Lower lobe of right lung (tissue), 2 donors: ENCODE measurements at places on chromosomes 3 and 15. TPM values are rescaled to one million over a fixed set of nuclear protein-coding genes. Genes with fewer than 3 reads are reported as not detected.
A peak's percentile ranks its signal among the peaks of the same experiment; 100 is the strongest.

Gene ATP8B4
- 9.0 TPM for total RNA-seq

GRCh38 chr3:189238071-189238470 lies 66.3 kb downstream of the TPRG1 start:
- no peak for DNase-seq
- H3K27me3 ChIP-seq: no peaks in the 10 kb centered on the region
- no peak overlapping the region for H3K27ac ChIP-seq
- no peaks in the 10 kb centered on the region for H3K4me1 ChIP-seq

DNA sequence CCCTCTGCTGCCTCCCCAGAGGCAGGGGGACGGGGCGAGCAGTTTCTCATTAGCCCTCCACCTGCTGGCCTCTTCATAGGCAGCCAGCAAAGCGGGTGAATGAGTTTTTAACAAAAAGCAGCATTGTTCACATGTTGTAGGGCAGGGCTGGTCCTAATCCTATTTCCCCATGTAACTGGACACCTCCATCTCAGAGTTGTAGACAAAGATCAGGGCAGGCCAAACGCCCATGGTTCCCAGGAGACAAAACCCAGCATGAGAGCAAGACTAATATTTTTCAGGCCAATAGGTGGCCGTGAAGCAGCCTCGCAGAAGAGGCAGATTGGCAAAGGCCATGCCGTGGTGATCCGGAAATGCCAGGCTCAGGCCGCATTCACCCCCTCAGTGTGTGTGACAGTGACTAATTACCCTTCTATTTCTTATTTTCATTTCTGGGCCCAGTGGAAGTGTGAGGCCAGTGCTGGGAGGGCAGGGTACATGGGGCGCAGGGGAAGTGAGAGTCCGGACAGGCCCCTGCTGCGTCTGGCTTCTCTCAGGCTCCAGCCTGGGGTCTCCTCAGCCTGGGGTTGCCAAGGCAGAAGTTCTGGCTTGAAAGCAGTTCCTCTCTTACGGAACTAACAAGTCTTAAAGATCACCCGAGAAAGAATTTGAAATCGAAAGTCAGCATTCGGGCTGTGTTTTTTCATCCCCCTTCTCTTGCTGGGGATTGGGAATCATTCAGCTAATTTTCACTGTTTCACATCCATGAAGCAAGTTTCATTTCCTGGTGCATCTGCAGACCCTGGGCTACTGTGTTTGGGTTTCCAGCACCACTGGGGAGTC lies 64.8 kb downstream of the BOC start:
- DNase-seq: no peak
- no peaks in the 10 kb centered on the region for H3K27me3 ChIP-seq
- peak overlapping the region; percentile 18 for H3K4me3 ChIP-seq
- peaks cover 3% of the 10 kb centered on the region for H3K36me3 ChIP-seq

- DNase-seq: no peak
- no peaks in the 10 kb centered on the region for H3K27me3 ChIP-seq
- no peak overlapping the region for H3K4me3 ChIP-seq
- no peaks in the 10 kb centered on the region for H3K4me1 ChIP-seq
Measured at GRCh38 chr15:92062505-92062904, 209.0 kb downstream of the SLCO3A1 start.

- H3K27ac ChIP-seq: no peak overlapping the region
- peaks cover 25% of the 10 kb centered on the region for H3K4me1 ChIP-seq
- no peak for DNase-seq
- H3K4me3 ChIP-seq: no peak overlapping the region
- no peaks in the 10 kb centered on the region for H3K27me3 ChIP-seq
- H3K36me3 ChIP-seq: no peaks in the 10 kb centered on the region
Measured at GRCh38 chr15:100692671-100693070, 90.3 kb downstream of the ASB7 start.

Gene GPR171
- total RNA-seq: 1.3 TPM

DNA sequence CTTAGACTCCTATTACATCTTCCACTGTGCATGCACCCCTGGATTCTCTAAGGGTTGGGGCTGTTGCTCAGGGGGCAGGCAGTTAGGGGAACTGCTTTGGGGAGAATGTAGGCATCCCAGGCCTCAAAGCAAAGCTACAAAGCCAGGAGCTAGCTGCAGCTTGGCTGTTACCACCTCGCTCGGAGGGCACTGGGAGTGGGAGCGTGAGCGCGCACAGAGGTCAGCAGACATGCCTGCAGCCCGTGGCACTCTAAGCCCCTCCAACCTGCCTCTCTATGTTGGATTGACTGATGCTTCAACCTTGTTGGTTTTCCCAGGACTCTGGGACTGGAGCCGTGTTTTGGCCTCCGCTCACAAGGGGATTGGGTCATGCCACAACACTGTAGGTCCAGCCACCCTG lies 69.8 kb downstream of the CPN2 start:
- no peak overlapping the region for H3K4me3 ChIP-seq
- peak; percentile 26 for DNase-seq
- no peaks in the 10 kb centered on the region for H3K36me3 ChIP-seq

GRCh38 chr15:68930268-68931022 lies at the start of gene SPESP1:
SPESP1 (plus strand) TSS chr15:68930525; CDS start chr15:68930654, 129 bp downstream.
- H3K4me3 ChIP-seq: peak within 1 kb of the TSS; percentile 51
- H3K27ac ChIP-seq: no peak within 1 kb of the TSS
- H3K4me1 ChIP-seq: no peaks in the 10 kb centered on the region
- peak; percentile 60 for DNase-seq
- no peaks in the 10 kb centered on the region for H3K36me3 ChIP-seq
- H3K27me3 ChIP-seq: peaks cover 8% of the 10 kb centered on the region

- H3K27ac ChIP-seq: no peak overlapping the region
- H3K4me1 ChIP-seq: no peaks in the 10 kb centered on the region
- H3K36me3 ChIP-seq: no peaks in the 10 kb centered on the region
- no peak for DNase-seq
- H3K4me3 ChIP-seq: no peak overlapping the region
Measured at GRCh38 chr3:41018855-41019254, 180.4 kb upstream of the CTNNB1 start.

- H3K27me3 ChIP-seq: no peaks in the 10 kb centered on the region
- DNase-seq: no peak
- no peaks in the 10 kb centered on the region for H3K36me3 ChIP-seq
Measured at GRCh38 chr3:61736506-61736905, 175.1 kb downstream of the PTPRG start.

DNA sequence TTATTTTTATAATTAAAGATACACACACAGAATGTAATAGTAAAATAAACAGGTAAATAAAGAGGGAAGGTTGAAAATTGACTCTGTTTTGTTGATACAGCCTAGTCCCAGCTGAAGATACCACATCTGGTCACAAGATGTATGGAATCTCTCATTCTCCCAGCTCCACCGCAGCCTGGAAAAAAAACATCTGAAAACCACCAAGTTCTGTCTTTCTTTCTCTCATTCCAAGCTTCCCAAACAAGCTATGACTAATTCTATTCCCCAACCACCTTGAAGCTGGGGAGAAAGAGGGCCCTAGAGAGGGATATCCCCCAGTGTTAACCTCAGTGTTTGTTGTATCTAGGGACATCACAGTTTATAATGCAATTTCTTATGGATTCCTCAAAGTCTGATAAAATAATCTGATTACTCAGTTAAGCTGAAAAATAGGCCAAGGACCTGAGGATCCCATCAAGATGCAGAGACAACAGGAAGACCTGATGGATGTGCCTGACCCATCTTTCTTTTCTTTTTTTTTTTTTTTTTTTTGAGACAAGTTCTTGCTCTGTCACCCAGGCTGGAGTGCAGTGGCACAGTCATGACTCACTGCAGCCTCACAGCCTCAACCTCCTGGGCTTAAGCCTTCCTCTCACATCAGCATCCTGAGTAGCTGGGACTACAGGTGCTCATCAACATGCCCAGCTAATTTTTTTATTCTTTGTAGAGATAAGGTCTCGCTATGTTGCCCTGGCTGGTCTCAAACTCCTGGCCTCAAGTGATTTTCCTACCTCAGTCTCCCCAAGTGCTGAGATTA lies 38.1 kb downstream of the SRGAP3 start:
- no peaks in the 10 kb centered on the region for H3K36me3 ChIP-seq
- no peaks in the 10 kb centered on the region for H3K4me1 ChIP-seq
- DNase-seq: no peak
- H3K27ac ChIP-seq: no peak overlapping the region
- H3K4me3 ChIP-seq: no peak overlapping the region

DNA sequence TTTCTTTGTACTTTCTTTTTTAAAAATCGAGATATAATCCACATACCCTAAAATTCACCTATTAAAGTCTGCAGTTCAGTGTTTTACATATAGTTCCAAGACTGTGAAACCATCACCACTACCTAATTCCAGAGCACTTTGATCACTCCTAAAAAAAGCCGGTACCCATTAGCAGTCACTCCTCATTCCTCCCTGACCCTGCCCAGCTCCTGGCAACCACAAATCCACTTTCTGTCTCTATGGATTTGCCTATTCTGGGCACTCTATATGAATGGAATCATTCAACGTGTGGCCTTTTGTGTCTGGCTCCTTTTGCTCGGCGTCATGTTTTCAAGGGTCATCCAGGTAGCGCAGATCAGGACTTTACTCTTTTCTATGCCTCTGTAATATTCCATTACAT lies 17.3 kb downstream of the TRPM1 start:
- H3K27ac ChIP-seq: no peak overlapping the region
- peaks cover 22% of the 10 kb centered on the region for H3K4me1 ChIP-seq
- no peak overlapping the region for H3K4me3 ChIP-seq
- H3K27me3 ChIP-seq: no peaks in the 10 kb centered on the region
- DNase-seq: no peak
- H3K36me3 ChIP-seq: no peaks in the 10 kb centered on the region

- H3K4me3 ChIP-seq: no peak overlapping the region
- H3K4me1 ChIP-seq: no peaks in the 10 kb centered on the region
- no peaks in the 10 kb centered on the region for H3K27me3 ChIP-seq
- H3K36me3 ChIP-seq: no peaks in the 10 kb centered on the region
Measured at GRCh38 chr3:107910713-107911259, 180.0 kb downstream of the CD47 start.

DNA sequence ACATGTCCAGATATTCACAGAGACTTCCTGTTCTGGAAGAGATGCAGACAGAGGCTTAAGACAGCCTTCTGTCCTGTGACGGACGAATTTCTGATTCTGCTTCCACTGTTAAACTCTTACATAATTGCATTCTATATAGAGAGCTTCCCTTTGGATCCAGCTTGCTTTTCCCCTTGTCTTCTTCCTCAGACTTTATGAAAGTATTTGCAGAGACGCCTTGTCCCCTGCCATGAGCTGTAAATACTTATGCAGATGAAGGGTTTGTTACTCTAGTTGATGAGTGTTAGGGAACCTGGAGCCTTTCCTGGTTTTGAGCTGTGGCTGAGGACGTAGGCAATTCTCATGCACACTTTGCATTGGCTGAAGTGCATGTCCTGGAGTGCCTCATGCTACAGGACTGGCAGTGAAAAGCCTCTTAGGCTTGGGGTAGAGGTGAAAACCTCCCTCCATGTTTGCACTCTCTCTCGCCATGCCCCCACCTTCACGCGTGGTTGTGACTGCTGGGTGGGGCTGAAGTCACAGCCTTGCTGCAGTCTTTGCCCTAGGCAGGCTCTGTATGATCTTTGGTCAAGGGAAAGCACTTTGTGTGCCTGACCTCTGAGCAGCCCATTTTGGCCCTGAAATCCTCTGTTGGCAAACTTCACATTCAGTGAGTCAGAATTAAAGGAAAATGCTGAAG lies 286.6 kb downstream of the PTPRG start:
- H3K36me3 ChIP-seq: no peaks in the 10 kb centered on the region
- H3K27ac ChIP-seq: peak overlapping the region; percentile 76

Gene GPR160
- total RNA-seq: 24.4 TPM

Gene MAGEF1
- 23.5 TPM for total RNA-seq

DNA sequence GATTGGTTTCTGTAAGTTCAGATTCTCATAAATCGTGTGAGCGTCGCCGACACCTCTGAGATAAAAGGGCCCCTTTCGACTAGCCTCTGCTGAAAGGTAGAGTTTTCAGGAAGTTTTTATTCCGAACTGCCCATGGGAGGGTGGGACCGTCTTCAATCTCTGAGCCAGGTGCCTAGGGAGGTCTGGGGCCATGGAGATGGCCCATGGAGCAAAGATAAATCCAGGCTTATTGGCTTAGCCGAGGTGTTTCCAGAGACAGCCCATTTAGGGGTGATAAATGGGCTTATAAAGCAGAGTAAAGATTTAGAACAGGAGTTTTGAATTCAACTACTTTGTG lies 442 bp downstream of the QTRT2 start:
- H3K4me1 ChIP-seq: peaks cover 22% of the 10 kb centered on the region
- H3K36me3 ChIP-seq: peaks cover 8% of the 10 kb centered on the region
- H3K27me3 ChIP-seq: no peaks in the 10 kb centered on the region
- peak overlapping the region; percentile 87 for H3K4me3 ChIP-seq

Gene TGFBR2
- 289 TPM for total RNA-seq

Gene ERICH6
- not detected for total RNA-seq

GRCh38 chr3:108145578-108145977 lies 54.7 kb upstream of the CD47 start:
- no peaks in the 10 kb centered on the region for H3K4me1 ChIP-seq
- H3K36me3 ChIP-seq: no peaks in the 10 kb centered on the region
- H3K27ac ChIP-seq: no peak overlapping the region
- DNase-seq: no peak

- no peaks in the 10 kb centered on the region for H3K27me3 ChIP-seq
- H3K4me1 ChIP-seq: peaks cover 5% of the 10 kb centered on the region
- no peaks in the 10 kb centered on the region for H3K36me3 ChIP-seq
- no peak overlapping the region for H3K4me3 ChIP-seq
- DNase-seq: no peak
Measured at GRCh38 chr15:95252404-95252803, 1021.0 kb downstream of the MCTP2 start.

GRCh38 chr3:69241769-69242168 lies 119.4 kb upstream of the LMOD3 start:
- peak overlapping the region; percentile 18 for H3K27ac ChIP-seq
- H3K27me3 ChIP-seq: no peaks in the 10 kb centered on the region
- peaks cover 4% of the 10 kb centered on the region for H3K36me3 ChIP-seq
- H3K4me3 ChIP-seq: no peak overlapping the region
- no peak for DNase-seq
- peaks cover 12% of the 10 kb centered on the region for H3K4me1 ChIP-seq

Gene SLC7A14
- 0.06 TPM for total RNA-seq

- no peaks in the 10 kb centered on the region for H3K4me1 ChIP-seq
- H3K36me3 ChIP-seq: no peaks in the 10 kb centered on the region
- no peaks in the 10 kb centered on the region for H3K27me3 ChIP-seq
- no peak overlapping the region for H3K4me3 ChIP-seq
- no peak overlapping the region for H3K27ac ChIP-seq
- peak; percentile 54 for DNase-seq
Measured at GRCh38 chr15:40428185-40428584, 12.6 kb upstream of the BAHD1 start.

Gene CACNA2D2
- 105 TPM for total RNA-seq

Gene SEMA6D
- 10.2 TPM for total RNA-seq

- H3K4me3 ChIP-seq: no peak overlapping the region
- no peak overlapping the region for H3K27ac ChIP-seq
- H3K36me3 ChIP-seq: no peaks in the 10 kb centered on the region
- H3K27me3 ChIP-seq: no peaks in the 10 kb centered on the region
Measured at GRCh38 chr3:18635215-18635614, 210.1 kb upstream of the SATB1 start.

DNA sequence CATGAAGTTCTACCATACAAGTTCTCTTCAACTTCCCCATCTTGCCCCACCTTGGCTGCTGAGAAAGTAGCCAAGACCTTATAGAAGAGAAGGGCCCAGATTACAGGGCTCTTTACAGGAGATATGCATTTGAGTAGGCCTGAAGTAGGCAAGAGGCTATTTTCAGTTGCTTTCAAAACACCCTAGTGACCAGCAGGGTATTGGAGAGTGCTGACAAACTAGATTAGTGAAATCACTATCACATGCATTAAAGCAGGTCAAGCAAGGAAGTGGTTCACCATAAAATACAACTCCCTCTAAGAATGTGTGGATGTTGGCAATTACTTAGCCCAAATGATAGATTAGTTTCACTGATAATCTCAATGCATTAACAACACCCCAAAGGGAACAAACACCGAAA lies 2.7 kb upstream of the LZTFL1 start:
- DNase-seq: no peak
- peaks cover 5% of the 10 kb centered on the region for H3K27me3 ChIP-seq
- H3K4me3 ChIP-seq: no peak overlapping the region
